Suprapubic skin (tissue), 4 donors: ENCODE measurements at places on chromosomes 3 and 15. TPM values are rescaled to one million over a fixed set of nuclear protein-coding genes. Genes with fewer than 3 reads are reported as not detected.

Gene TMA7
- 135 TPM for total RNA-seq

- DNase-seq = no peak
- H3K4me3 ChIP-seq = no peak overlapping the region
- H3K36me3 ChIP-seq = peaks cover 41% of the 10 kb centered on the region
- no peak overlapping the region for H3K27ac ChIP-seq
- H3K4me1 ChIP-seq = peaks cover 16% of the 10 kb centered on the region
Observed at GRCh38 chr15:75215107-75216004, 13.7 kb downstream of the C15orf39 start.

DNA sequence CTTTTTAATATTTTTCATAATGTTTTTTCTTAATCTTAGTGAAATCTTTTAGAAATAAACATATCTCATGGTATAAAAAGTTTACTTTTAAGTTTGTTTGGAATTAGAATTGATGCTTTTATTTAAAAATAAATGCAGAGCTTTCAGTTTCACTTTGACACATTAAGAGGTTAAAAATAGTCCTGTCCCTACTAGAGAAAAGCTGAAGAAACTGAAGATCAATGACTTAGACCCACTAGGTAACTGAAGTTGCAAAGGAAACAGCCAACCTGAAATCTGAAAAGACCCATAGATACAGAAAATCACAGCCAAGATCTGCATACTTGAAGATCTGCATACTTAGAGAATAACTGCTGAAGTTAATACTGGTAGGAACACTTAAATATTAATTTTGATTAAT, 237.6 kb downstream of the RAP2B start:
- H3K36me3 ChIP-seq = no peaks in the 10 kb centered on the region
- peaks cover 2% of the 10 kb centered on the region for H3K4me1 ChIP-seq
- H3K4me3 ChIP-seq = no peak overlapping the region
- no peaks in the 10 kb centered on the region for H3K27me3 ChIP-seq
- no peak for DNase-seq

- H3K4me1 ChIP-seq = peaks cover 13% of the 10 kb centered on the region
- peaks cover 3% of the 10 kb centered on the region for H3K27me3 ChIP-seq
- DNase-seq = no peak
- H3K27ac ChIP-seq = no peak overlapping the region
- no peaks in the 10 kb centered on the region for H3K36me3 ChIP-seq
Observed at GRCh38 chr3:151142929-151143328, 57.5 kb downstream of the MED12L start.

Gene FILIP1L
- total RNA-seq = 15.3 TPM

DNA sequence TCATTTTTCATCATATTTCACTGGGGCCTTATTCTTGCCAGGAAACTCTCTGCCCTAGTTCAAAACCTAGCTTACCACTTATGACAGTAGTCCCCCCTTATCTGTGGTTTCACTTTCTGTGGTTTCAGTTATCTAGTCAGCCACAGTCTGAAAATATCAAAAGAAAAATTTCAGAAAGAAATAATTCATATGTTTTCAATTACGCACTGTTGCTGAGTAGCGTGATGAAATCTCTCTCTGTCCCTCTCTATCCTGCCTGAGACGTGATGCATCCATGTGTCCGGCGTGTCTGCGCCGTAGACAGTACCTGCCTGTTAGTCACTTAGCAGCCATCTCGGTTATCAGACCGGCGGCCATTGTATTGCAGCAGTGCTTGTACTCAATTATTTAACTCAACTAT, 369.9 kb upstream of the MCTP2 start:
- H3K27ac ChIP-seq = no peak overlapping the region
- no peak for DNase-seq
- H3K4me3 ChIP-seq = no peak overlapping the region
- H3K27me3 ChIP-seq = no peaks in the 10 kb centered on the region
- no peaks in the 10 kb centered on the region for H3K4me1 ChIP-seq
